ENCODE measurements at places on chromosomes 5 and 9. TPM values are rescaled to one million over a fixed set of nuclear protein-coding genes. Genes with fewer than 3 reads are reported as not detected.

- no peaks in the 10 kb centered on the region for H3K36me3 ChIP-seq
- DNase-seq, result no peak
- H3K27me3 ChIP-seq, result no peaks in the 10 kb centered on the region
- peak overlapping the region; percentile 28 for H3K27ac ChIP-seq
- H3K4me3 ChIP-seq, result no peak overlapping the region
These were observed 21.6 kb downstream of the LNPEP start for GRCh38 chr5:96957254-96958049.

DNA sequence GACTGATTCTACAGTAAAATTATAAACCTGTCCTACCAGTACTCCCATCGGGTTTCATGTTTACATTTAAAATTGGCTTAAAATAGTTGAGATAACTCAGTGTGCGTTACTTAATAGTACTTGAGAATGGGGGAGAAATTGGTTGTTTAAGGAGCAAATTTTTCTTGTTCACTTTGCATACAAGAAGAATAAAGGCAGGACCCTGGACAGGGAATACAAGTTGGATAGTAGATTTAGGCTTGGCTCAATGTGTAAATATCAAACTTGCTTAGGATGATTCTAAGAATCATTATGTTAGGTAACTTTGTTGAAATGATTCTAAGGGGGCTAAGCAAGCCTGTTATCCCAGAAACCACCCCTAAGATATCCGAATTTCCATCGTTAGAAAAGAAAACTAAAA lies 448.4 kb upstream of the TLE4 start:
- H3K4me1 ChIP-seq, result peaks cover 13% of the 10 kb centered on the region
- no peak overlapping the region for H3K4me3 ChIP-seq
- H3K36me3 ChIP-seq, result no peaks in the 10 kb centered on the region
- DNase-seq, result no peak

CCL19 gene
- not detected for total RNA-seq

PCDHGC3 gene
- total RNA-seq, result 29.4 TPM

- no peak overlapping the region for H3K4me3 ChIP-seq
- no peak overlapping the region for H3K27ac ChIP-seq
- peaks cover 50% of the 10 kb centered on the region for H3K4me1 ChIP-seq
- H3K36me3 ChIP-seq, result no peaks in the 10 kb centered on the region
- DNase-seq, result no peak
These were observed 52.0 kb upstream of the KLF4 start for GRCh38 chr9:107541523-107541922.

LPAR1 gene
- total RNA-seq, result 4.9 TPM

SPINK4 gene
- not detected for total RNA-seq

- H3K27me3 ChIP-seq, result no peaks in the 10 kb centered on the region
- H3K4me3 ChIP-seq, result no peak overlapping the region
- DNase-seq, result no peak
- no peak overlapping the region for H3K27ac ChIP-seq
These were observed 48.5 kb upstream of the ABL1 start for GRCh38 chr9:130786526-130786925.

DNA sequence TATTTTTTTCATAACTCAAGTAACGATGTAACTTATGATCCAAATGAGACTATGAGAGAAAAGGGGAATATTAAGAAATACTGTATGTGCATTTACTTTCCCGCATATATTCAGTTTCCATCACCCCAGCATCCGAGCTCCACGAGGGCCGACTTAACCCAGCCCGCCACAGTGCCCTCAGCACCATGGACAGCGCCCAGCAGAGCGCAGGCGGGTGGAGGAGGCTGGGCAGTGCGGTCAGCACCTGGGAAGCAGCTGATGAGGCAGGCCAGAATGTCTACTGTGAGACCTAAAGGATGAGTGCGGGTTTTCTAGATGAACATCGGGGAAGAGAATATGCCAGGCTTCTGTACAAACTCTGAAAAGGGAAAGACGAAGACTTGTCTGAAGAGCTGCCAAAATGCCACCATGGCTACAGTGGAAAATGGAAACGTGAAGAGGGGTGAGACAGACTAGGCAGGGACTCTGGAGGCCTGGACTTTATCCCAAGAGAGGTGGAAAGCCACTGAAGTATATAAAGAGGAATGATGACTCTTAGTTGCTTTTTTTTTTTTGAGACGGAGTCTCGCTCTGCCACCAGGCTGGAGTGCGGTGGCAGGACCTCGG lies 34.5 kb upstream of the MED27 start:
- H3K27me3 ChIP-seq, result peaks cover 13% of the 10 kb centered on the region
- no peak overlapping the region for H3K27ac ChIP-seq
- no peaks in the 10 kb centered on the region for H3K36me3 ChIP-seq
- DNase-seq, result peak; percentile 87

CDX1 gene
- total RNA-seq, result 0.09 TPM

GRCh38 chr5:120464627-120465435 lies 731 bp downstream of the PRR16 start:
- no peak overlapping the region for H3K27ac ChIP-seq
- peak overlapping the region; percentile 80 for H3K4me3 ChIP-seq
- DNase-seq, result peak; percentile 35
- H3K4me1 ChIP-seq, result peaks cover 13% of the 10 kb centered on the region
- H3K36me3 ChIP-seq, result no peaks in the 10 kb centered on the region
- H3K27me3 ChIP-seq, result peaks cover 51% of the 10 kb centered on the region

- no peaks in the 10 kb centered on the region for H3K36me3 ChIP-seq
- H3K4me3 ChIP-seq, result no peak overlapping the region
- no peak for DNase-seq
- H3K4me1 ChIP-seq, result peaks cover 11% of the 10 kb centered on the region
These were observed 211.5 kb downstream of the PAPPA start for GRCh38 chr9:116365056-116365471.

DNA sequence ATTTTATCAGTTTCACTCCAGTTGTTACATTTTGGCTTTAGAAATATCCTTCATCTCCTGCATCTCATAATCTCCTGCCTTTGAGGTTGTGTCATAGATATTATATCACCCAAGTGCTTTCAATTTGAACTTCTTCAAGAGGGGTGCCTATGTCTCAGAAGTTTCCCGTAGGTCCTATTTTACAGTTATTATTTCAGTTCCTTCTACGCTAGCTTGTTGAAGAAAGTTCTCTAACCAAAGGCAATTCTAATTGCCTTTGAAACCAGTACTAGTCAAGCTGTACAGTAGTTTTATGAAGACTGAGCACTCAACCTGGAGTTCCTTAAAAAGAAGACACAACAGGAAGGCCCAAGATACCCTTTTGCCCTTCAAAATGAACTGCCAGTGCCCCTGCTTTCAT lies 116.4 kb downstream of the ZCCHC7 start:
- H3K4me3 ChIP-seq, result no peak overlapping the region
- DNase-seq, result no peak
- peaks cover 50% of the 10 kb centered on the region for H3K4me1 ChIP-seq
- H3K36me3 ChIP-seq, result peaks cover 6% of the 10 kb centered on the region

STKLD1 gene
- total RNA-seq, result 1.6 TPM

DPYSL3 gene
- total RNA-seq, result 329 TPM

DNA sequence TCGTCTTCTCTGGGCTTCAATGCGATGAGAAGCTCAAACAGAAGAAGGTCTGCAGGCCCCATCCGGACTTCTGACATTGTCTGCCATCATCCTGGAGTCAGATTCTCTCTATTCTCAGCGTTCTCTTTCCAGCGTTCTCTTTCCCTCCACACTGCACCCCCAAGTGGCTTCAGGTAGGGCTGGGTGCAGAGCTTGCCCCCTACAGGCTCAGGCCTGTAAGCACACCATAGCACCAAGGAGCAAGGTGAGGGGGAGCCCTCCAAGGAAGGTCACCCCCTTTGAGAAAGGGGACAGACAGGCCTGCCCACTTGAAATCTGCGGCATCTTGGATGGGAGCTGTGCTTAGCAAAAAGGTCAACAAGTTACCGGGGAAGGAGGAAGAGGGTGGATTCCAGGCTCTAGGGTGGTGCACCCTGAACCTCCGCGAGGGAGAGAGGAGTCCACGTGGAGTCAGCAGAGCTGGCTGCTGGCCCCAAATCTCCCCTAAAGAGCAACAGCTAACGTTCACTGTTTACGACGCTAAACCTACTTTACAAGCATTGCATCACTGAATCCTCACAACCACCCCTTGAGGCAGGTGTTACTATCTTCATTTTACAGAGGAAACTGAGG lies 27.5 kb downstream of the GPX3 start:
- no peaks in the 10 kb centered on the region for H3K27me3 ChIP-seq
- no peak overlapping the region for H3K4me3 ChIP-seq
- H3K27ac ChIP-seq, result no peak overlapping the region
- peaks cover 42% of the 10 kb centered on the region for H3K36me3 ChIP-seq

DNA sequence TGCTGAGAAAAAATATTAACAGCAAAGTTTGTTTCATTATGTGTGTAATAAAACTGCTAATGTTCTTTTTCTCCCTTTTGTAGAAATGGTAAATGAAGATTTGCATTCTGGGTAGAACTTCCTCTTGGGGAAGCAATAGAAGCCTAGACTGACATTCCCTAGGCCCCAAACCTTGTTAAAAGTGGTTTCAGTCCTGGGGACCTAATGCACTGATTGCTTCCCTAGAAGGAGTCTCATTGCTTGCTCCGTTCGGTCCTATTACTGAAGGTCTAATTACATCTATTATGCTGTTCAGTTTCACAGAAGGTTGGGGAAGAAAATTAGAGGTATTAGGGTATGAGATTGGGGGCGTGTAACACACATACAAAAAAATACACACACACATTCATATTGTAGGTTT lies 893.8 kb downstream of the TLE4 start:
- peaks cover 9% of the 10 kb centered on the region for H3K4me1 ChIP-seq
- H3K27me3 ChIP-seq, result no peaks in the 10 kb centered on the region
- no peak overlapping the region for H3K27ac ChIP-seq
- no peak for DNase-seq
- peaks cover 15% of the 10 kb centered on the region for H3K36me3 ChIP-seq

- H3K4me3 ChIP-seq, result no peak overlapping the region
- peaks cover 2% of the 10 kb centered on the region for H3K4me1 ChIP-seq
- H3K27me3 ChIP-seq, result no peaks in the 10 kb centered on the region
- DNase-seq, result no peak
- H3K27ac ChIP-seq, result no peak overlapping the region
- H3K36me3 ChIP-seq, result peaks cover 36% of the 10 kb centered on the region
These were observed 69.3 kb upstream of the NIPAL4 start for GRCh38 chr5:157390551-157391297.

DNA sequence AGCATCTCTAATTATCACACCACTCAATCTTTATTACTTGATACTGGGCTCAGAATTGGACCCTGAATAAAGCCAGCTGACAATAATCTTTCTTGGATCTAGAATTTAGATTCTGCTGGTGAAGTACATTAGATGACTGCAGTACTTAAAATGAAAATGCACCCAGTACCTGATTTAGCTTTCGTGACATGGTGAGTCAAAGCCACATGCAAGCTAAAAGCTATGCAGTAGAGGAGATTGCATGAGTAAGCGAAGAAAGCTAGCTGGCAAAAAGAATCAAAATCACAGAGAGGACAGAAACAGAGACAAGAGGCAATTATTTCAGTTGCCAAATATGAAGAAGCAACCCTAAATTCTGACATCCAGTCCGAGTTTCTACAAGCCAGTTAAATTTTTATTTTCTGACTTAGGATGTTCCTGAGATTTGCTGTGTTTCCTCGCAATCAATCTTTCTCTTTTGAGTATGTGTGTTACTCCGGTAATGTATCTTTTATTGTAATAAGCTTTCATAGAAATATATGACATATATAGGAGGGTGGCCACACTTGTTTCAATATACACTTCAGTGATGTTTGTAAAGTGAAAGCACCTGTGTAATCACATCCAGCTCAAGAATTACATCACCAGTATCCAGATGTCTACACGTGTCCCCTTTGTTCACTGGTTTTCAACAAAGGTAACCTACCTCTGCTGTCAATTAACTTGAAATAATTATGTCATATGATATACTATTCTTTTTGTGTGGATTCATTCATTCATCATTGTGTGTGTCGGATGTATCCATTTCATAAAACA lies 101.7 kb downstream of the CDH18 start:
- H3K4me1 ChIP-seq, result peaks cover 22% of the 10 kb centered on the region
- DNase-seq, result no peak
- no peak overlapping the region for H3K4me3 ChIP-seq
- no peaks in the 10 kb centered on the region for H3K36me3 ChIP-seq
- H3K27ac ChIP-seq, result no peak overlapping the region

DNA sequence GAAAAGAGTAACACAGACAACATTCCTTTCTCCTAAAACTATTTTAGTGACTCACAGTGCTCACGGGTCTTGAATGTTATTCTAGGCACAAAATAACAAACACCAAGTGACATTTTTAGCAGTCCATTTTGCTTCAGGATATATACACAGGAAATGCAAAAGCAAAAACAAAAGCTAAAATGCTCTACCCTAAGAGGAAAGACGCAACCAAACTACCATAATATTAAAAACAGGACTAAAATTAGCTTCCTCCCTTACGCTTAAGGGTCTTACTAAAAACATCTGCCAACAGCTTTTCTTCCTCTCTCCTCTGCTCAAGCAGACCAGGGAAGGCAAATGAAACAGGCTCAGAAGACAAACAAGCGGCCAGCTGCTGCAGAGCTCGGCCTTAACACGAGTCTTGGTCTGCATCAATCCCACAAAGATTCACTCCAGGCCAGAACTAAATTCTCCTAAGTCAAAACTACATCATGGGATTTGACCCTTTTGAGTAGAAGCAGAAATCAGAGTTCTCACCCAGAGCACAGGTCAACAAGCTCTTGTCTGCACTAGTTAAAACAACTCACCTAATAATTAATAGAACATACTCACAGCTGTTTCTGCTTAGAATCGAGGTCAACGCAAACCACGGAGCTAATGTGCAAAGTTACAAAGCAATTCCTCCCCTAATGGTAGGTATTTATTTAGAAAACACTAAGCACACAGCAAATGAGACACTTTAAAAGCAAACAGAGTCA lies 62.3 kb downstream of the RAPGEF1 start:
- H3K27me3 ChIP-seq, result no peaks in the 10 kb centered on the region
- H3K27ac ChIP-seq, result peak overlapping the region; percentile 93
- H3K4me1 ChIP-seq, result peaks cover 93% of the 10 kb centered on the region
- no peak for DNase-seq

- DNase-seq, result no peak
- H3K27me3 ChIP-seq, result no peaks in the 10 kb centered on the region
- no peak overlapping the region for H3K27ac ChIP-seq
- no peak overlapping the region for H3K4me3 ChIP-seq
These were observed 138.7 kb downstream of the SYK start for GRCh38 chr9:90940280-90940679.

GRCh38 chr5:92885950-92886349 lies 695.1 kb downstream of the NR2F1-AS1 start:
- H3K27me3 ChIP-seq, result no peaks in the 10 kb centered on the region
- no peak overlapping the region for H3K4me3 ChIP-seq
- peak; percentile 60 for DNase-seq
- H3K4me1 ChIP-seq, result peaks cover 4% of the 10 kb centered on the region

DNA sequence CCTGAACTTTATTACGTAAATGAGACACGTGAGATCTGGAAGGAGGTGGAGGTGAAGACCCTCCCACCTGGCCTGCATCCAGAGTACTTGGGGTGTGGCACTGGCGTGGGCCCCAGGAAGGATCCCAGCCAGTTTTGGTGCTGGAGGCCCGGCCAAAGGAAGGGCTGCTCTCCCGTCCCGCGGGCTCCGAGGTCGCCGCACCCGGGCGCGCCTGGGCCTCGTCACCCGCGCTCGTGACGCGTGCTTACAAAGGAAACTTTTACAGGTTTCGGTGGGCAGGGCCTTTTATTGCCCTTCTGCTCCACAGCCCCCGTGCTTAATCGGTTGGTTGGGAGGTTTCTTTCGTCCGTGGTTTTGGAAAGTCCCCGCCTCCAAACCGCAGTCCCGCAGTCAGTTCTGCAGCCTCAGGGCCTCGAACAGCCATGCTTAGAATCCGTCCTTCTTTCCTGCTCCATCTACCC lies 29.2 kb downstream of the CDKN2A start:
- peaks cover 49% of the 10 kb centered on the region for H3K4me1 ChIP-seq
- H3K4me3 ChIP-seq, result peak overlapping the region; percentile 66
- peaks cover 97% of the 10 kb centered on the region for H3K27me3 ChIP-seq
- no peak overlapping the region for H3K27ac ChIP-seq
- H3K36me3 ChIP-seq, result no peaks in the 10 kb centered on the region

TRPM3 gene
- total RNA-seq, result 5.4 TPM

All from WTC11 (cell line).